ENCODE measurements at places on chromosomes 2 and 18. TPM values are rescaled to one million over a fixed set of nuclear protein-coding genes. Genes with fewer than 3 reads are reported as not detected.

- DNase-seq, result no peak
Measured at GRCh38 chr2:164023896-164024295, 288.1 kb upstream of the FIGN start.

- DNase-seq, result peak; percentile 41
Measured at GRCh38 chr2:171210864-171211431, 50.3 kb upstream of the TLK1 start.

THADA gene
- 19.3 TPM for total RNA-seq

- DNase-seq, result peak; percentile 77
Measured at GRCh38 chr2:61426267-61426897, 44.5 kb downstream of the USP34 start.

DNA sequence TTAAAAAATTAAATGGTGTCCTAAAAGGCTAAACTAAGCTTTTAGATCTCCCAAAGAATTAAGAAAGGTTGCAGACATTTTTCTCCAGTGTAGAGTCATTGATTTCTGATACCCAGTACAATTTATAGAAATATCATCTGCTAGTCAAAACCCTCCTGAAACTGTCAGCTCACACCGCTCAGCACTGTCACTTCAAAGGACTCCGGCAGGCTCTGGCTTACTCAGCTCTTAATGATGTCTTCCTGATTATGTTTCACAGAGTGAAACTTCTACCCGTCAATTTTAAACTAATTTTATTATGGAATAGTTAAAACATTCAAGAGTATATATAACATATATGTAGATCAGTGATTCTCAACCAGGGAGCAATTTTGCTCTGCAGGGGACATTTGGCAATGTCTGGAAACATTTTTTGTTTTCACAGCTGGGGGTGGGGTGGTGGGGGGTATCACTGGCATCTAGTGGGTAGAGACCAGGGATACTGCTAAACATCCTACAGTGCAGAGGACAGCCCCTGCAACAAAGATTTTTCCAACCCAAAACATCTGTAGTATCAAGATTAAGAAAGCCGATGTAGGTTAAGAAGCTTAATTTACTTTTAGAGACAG is 31.6 kb downstream of the CDK15 start:
- no peak for DNase-seq

GRCh38 chr18:41642756-41643155 is 312.3 kb upstream of the PIK3C3 start:
- DNase-seq, result no peak

LRATD1 gene
- total RNA-seq, result 152 TPM

- no peak for DNase-seq
Measured at GRCh38 chr2:28352104-28352503, 40.6 kb upstream of the FOSL2 start.

OTOS gene
- not detected for total RNA-seq

DNA sequence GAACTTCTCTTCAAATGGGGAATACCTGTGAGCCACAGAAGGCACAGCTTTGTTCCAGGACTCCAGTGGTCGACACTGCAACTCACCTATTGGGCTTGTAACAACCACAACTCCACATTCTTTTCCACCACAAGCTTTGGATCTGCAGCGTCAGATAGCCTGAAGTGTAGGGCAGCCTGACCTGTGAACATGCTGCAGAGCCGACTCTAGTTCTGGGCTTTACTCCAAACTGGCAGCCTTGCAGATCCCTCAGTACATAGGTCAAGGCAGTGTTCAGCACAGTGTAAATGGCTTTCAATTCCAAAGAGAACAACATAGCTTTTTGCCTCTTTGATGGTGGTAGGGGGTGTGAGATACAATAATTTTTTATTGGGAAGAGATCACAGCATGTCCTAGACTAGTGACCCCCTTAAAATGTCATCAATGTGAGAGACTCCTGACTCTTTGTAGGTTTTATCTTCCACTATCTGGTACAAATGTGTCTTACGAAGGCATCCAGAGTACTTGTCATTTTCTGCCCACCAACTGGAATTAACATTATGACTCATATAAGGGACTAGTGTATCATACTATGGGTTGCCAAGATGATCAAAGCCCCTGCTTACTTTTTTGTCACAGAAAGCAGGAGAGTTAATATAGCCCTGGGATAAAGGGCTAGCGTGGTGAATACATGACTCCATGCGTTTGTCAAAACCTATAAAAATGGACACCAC is 149.8 kb downstream of the COPS8 start:
- DNase-seq, result no peak

DNA sequence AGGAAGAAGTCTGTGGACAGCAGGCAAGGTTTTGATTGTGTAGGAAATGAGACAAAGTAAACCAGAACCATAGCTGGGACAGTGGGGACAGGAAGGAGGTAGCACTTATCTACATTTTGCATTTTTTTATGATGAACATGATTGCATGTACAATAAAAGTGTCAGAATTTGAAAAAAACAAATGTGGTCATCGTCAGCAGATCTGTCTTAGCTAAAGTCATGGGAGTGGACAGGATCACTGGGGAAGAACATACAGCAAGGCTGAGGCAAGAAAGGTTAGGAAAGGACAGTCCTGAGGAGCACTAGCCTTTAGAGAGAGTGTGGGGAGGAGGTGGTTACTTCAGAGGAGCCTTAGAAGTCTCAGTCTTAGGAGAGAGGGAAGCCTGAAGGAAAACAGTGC is 35.1 kb upstream of the SLC14A2 start:
- no peak for DNase-seq

GRCh38 chr2:63665846-63666475 is 77.2 kb downstream of the MDH1 start:
- no peak for DNase-seq

DNA sequence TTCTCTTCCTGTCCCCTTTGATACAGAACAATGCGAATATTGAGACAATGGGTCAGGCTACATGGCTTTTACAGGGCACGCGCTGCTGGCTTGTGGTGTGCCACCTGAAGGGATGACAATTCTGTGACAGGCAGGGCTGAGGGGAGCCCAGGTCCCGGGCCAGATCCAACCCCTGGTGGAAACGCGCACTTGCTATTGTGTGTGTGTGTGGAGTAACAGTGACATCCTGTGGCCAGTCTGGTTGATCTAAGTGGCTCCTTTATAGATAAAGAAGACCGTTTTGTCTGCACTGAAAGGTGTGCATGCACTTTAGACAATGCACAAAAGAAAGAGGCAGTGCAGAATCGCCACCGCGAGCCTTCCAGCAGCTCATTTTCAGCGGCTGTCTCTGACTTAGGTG is 273.6 kb downstream of the HRH4 start:
- no peak for DNase-seq

ZNF385B gene
- 3.9 TPM for total RNA-seq

ZNF521 gene
- 9.3 TPM for total RNA-seq

- no peak for DNase-seq
Measured at GRCh38 chr2:129061069-129061768, 742.6 kb upstream of the HS6ST1 start.

DNA sequence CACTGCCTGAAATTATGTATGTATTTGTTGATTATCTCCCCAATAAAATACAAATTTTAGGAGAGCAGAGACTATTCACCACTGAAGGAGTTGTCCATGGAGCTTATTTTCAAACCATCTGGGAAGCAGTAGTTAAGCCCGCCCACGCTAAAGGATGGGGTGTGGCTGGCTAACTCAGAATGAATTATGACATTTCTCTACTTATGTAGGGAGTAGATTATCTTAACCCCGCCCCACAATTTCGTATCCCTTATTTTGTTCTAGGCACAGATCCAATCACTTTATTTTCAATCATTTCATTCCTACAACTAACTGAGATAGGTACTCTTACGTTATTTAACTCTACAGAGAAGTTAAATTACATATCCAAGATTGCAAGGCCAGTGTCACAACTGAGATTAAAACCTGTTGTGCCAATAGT is 1.4 kb upstream of the LAPTM4A start:
- DNase-seq, result no peak

DNA sequence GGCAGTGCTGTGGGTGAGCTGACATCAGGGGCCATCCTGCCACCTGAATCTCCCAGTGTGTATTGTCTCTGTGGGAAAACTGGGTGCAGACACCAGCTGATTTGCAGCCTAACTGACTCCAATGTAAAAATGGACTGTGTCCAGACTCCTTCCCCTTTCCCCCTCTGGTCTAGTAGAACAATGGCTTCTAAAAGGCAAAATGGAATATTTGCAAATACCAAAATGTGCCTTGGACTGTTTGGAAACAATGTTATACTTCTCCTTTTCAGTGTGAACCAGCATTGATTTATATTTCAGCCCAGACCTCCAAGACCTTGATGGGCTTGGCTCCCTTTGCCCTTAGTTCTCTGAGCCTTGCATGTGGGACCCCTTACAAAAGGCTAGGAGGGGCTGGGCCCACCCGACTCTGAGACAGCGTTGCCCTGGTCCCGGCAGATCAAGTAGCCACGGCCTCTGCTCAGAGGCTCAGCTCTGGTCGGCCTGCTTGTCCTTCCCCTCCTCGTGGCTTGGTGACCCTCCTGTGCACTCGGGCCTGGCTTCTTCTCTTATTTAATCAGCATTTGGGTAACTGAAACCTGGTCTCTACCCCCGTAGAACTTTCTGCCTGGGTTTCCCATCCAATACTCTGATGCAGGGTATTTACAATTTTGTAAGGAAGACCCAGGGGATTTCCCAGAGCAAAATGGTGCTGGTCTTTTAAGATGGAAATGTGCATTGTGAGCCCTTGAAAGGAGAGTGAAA is 18.0 kb upstream of the ACKR3 start:
- DNase-seq, result no peak

DNA sequence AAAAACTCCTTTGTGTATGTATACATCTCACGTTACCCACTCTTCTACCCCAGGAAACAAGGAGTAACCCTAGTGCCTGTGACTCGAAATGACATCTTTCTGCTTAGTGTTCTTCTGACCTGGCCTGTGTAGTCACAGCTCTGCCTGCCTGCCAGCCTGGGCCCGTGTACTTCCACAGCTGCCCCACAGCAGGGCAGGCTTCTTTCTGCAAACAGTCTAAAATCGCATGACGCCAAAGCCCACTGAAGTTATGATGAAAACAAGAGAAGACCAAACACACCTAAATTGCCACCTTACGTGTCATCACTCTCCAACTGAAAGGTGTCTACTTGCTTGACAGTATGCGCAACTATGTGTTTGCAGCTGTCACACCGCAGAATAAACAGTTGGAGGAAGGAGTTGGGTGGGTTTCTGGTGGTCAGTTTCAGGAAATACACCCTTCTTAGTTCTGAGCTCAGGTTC is 1.5 kb downstream of the GAREM1 start:
- peak; percentile 61 for DNase-seq

- no peak for DNase-seq
Measured at GRCh38 chr2:239570971-239571520, 170.2 kb upstream of the HDAC4 start.

- DNase-seq, result no peak
Measured at GRCh38 chr2:117948615-117949014, 65.3 kb downstream of the CCDC93 start.

- DNase-seq, result peak; percentile 51
Measured at GRCh38 chr2:27042159-27042661, 9.3 kb upstream of the AGBL5 start.

LHCGR gene
- total RNA-seq, result not detected

- no peak for DNase-seq
Measured at GRCh38 chr18:22163416-22164161, 5.8 kb upstream of the GATA6 start.

DNA sequence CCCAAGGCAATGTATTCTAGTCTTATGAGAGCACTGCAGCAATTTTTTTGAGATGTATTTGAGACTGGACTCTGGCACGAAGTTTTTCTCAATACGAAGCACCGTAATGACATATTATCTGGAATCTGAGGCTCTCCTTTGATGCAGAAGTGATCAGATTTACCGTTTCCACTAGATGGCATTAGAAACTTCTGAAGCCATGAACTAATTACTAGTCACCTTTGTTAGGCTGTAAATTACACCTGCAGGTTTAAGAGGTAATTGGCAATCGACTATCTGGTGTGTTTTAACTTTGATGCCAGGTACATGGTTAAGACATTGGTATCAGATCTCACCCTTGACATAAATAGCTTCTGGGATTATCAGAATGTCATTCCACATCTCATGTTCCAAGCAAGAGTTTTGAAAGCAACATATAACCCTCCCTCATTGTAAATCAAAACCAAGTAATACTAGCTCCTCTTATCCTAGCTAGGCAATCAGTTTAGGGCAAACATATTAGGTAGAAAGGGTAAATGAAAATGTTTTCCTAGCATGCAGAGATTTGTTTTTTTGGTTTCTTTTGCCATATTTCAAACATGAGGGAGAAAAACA is 254.6 kb upstream of the SPRED2 start:
- DNase-seq, result no peak

CCT7 gene
- total RNA-seq, result 131 TPM

LAMA3 gene
- 14.9 TPM for total RNA-seq

GNAL gene
- 7.4 TPM for total RNA-seq

CYP27C1 gene
- total RNA-seq, result not detected

DNA sequence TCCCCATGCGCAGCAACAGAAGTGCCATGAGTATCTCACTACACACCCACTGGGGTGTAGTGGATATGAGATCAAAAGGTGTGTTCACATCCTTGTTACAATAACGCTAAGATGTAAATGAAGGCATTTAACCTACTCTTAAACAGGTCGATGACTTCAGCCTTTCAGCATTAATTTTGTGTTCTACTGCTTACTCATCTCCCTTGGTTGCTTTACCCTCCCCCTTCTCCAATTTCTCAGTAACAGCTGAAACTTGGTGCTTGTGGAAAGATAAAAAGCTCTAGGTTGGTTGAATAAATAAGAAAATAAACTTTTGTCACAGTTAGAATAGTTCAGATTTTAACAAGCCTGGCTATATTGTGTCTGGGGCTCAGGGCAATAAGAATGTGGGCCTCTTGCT is 147.5 kb upstream of the SESTD1 start:
- no peak for DNase-seq

GRCh38 chr2:66523377-66523969 is 88.5 kb downstream of the MEIS1 start:
- DNase-seq, result no peak

- no peak for DNase-seq
Measured at GRCh38 chr2:207257251-207258250, 91.8 kb upstream of the KLF7 start.

FAM237A gene
- not detected for total RNA-seq

- DNase-seq, result no peak
Measured at GRCh38 chr18:33022370-33022769, 249.5 kb upstream of the KLHL14 start.
